ENCODE measurements at places on chromosomes 2 and 18.

DNA sequence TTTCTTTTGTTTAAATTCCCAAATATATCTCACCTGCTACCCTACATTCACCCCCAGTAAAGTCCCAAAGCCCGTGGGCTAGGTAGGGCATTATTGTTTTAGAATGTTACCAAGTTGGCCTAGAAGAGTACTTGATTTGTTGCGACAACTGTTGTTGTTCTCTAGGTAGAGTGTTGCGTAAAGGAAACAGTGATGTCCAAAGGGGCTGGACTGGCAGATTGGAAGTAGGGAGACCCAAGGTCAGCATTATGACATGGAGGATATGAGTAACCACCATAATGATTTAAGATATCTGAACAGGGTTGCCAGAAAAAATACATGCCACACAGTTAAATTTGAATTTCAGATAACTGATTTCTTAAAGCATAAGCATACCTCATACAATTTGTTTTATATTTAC, 39.2 kb downstream of the SCN1A start:
- no peak for DNase-seq

DNA sequence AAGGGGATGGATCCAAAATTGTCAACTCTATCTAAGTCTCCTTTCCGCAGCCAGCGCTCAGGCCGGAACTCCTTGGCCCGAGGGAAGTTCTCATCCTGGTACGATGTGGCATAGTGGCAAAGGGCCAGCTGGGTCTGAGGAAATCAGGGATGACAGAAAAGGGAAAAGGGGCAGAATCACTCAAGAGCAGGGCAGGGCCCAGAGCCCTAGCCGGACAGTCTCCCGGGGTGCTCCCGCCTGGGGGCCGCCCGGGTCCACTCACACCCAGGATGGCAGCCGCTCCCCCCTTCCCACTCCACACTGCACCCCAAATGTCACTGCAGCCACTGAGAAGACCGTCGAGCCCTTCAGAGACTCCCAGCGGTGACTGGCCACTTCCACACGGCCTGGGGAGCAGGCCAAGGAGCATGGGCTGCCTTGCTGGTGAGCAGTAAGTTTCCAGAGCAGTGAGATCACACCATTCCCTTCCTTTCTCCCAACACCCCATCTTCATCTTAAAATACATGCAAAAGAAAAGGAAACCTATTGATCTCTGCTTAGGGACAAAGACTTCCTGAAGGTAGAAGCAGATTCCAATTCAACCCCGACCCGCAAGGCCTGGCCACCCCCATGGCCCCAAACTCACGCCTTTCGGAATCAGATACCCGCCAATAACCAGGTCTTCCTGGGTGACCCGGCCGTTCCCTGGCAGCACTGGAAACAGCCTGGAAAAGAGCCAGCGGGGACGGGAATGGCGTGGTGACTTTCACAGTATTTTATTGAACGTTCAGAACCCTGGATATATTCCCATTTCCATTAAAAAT, 26.7 kb downstream of the CYP27C1 start:
- DNase-seq: no peak

DNA sequence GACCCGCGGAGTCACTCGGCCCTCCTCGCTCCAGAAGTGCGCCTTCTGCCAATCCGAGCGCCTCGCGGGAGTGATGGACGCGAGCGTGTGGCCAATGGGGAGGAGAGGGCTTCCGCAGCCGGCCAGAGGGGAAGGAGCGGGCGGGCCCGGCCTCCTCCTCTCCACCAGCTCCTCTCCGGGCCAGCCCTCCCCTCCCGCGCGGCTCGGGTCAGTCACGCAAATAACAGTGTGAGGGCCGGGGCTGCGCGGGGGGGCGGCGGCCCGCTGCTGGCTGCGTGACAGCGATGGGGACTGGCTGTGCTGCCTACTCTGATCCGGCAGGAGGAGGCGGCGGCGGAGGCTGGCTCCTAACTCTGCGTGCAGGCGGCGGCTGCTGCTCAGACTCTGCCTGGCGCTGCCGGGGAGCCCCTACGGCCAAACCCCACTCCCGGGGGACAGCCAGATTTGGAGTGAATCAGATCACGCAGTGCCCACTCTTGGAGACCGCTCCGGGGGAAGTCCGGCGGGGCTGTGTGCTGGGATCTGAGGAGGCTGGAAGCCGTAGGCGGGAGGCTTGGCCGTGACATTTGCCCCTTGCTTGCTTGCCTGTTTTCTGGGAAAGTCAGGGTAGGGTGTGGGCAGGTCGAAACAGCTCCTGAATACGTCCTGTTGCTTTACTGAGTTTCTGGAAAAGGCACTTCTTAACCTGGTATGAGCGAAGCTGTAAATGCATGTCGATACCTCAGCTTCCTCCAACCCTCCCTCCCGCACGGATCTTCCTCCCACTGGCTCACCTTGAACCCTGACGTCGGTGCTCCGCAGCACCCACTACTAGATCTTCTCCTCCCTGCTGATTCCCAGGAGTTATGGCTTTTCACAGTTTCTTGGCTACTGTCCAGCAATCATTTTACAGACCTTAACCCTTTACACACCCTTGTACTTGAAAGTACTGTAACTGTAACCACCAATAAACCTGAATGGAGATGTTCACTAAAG, 97.9 kb upstream of the SERTAD2 start:
- DNase-seq: peak; percentile 97

GRCh38 chr2:158923180-158923594, 45.3 kb upstream of the TANC1 start:
- no peak for DNase-seq

- DNase-seq: no peak
Measured at GRCh38 chr2:96800061-96801004, 15.7 kb upstream of the CNNM3 start.

DNA sequence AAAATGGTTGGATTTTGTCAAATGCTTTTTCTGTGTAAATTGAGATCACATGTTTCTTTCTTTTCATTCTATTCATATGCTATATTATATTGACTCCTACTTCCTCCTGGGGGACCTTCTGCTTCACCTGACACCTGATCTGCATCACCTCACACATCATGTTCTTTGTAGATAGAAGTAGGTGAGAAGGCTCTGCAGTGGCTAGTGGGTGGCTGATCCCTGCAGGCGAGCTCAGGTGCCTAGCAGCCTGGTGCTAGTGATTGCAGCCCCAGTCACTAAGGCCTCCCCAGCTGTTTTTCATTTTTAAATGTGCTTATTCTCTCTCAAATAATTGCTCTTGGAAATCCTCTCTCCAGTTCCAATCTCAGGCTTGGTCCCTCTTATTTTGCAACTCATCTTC, 33.6 kb downstream of the MC4R start:
- DNase-seq: no peak

GRCh38 chr2:119549241-119549640, 5.0 kb downstream of the CFAP221 start:
- no peak for DNase-seq

GRCh38 chr2:128783193-128783671, 464.6 kb upstream of the HS6ST1 start:
- no peak for DNase-seq

- DNase-seq: no peak
Measured at GRCh38 chr2:61722318-61722717, 131.5 kb downstream of the FAM161A start.

- DNase-seq: no peak
Measured at GRCh38 chr18:79047556-79048244, 21.5 kb upstream of the ATP9B start.

All from thoracic aorta (tissue), 2 donors.